Gastrocnemius medialis (tissue), 4 donors: ENCODE measurements at places on chromosomes 3 and 15.
A peak's percentile ranks its signal among the peaks of the same experiment; 100 is the strongest.

GRCh38 chr3:113264283-113265131 lies 53.1 kb downstream of the BOC start:
- no peak overlapping the region for H3K27ac ChIP-seq
- DNase-seq = no peak
- no peaks in the 10 kb centered on the region for H3K27me3 ChIP-seq
- peaks cover 26% of the 10 kb centered on the region for H3K4me1 ChIP-seq
- no peaks in the 10 kb centered on the region for H3K36me3 ChIP-seq

DNA sequence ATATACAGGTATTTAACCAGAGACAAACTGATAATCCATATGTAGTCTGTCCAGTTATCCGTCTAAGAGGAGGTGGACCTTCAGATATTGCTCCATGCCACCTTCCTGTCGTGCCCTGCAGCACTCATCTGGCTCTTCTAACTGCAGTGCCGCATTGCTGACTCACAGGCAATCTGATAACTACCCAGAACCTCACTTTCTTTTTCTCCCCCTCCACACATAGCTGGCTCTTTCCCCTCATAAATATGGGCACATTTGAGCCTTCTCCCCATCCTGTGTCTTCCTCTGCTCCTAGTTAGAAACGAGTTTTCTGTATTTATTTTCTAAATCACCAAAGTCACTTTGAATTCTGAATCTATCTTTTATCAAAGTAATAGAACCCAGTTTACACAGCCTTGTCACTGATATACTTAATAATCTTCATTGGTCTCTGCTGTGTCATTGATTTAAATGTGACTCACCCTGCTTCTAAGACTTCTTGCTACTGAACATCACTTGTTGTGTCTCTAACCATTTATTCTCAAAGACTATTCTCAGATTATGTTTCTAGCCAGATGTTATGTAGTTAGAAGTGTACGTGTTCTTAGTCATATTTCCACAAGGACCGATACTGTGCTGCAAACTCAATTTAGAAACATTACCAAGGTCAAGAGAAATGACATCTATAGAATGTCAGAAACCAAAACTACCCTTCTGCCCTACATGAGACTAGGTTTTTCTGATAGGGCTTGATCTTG lies 17.4 kb upstream of the KCNMB2 start:
- H3K4me3 ChIP-seq = no peak overlapping the region
- H3K36me3 ChIP-seq = no peaks in the 10 kb centered on the region
- H3K27ac ChIP-seq = no peak overlapping the region
- H3K4me1 ChIP-seq = no peaks in the 10 kb centered on the region

- no peaks in the 10 kb centered on the region for H3K27me3 ChIP-seq
- peak overlapping the region; percentile 34 for H3K27ac ChIP-seq
- DNase-seq = no peak
- H3K4me3 ChIP-seq = no peak overlapping the region
- no peaks in the 10 kb centered on the region for H3K36me3 ChIP-seq
These were observed 38.7 kb downstream of the ANP32A start for GRCh38 chr15:68781766-68782588.

DNA sequence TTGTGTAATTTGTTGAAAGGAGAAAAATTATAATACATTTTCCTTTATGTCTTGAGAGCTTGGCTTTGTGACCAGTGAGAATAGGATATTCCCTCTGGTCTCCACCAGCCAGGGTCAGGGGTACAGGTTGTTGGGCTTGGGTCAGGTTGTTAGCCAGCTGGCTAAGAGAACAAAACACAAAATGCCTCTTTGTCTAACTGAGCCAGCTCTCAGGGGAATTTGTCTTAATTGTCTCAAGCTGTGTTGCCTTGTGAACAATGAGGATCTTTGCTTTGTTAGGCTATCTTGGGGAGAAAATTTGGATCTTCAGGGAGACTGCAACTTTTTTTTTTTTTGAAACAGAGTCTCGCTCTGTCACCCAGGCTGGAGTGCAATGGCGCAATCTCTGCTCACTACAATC lies 17.7 kb upstream of the GK5 start:
- H3K4me3 ChIP-seq = no peak overlapping the region
- no peaks in the 10 kb centered on the region for H3K36me3 ChIP-seq
- H3K4me1 ChIP-seq = no peaks in the 10 kb centered on the region
- DNase-seq = no peak
- H3K27ac ChIP-seq = no peak overlapping the region

- DNase-seq = no peak
- no peak overlapping the region for H3K27ac ChIP-seq
- peaks cover 14% of the 10 kb centered on the region for H3K4me1 ChIP-seq
- no peaks in the 10 kb centered on the region for H3K36me3 ChIP-seq
These were observed 2.1 kb downstream of the MYD88 start for GRCh38 chr3:38140326-38141172.
